CD4-positive, alpha-beta T cell treated with Interleukin-10 for 1 hour (primary cell): ENCODE measurements at places on chromosomes 5 and 9.

DNA sequence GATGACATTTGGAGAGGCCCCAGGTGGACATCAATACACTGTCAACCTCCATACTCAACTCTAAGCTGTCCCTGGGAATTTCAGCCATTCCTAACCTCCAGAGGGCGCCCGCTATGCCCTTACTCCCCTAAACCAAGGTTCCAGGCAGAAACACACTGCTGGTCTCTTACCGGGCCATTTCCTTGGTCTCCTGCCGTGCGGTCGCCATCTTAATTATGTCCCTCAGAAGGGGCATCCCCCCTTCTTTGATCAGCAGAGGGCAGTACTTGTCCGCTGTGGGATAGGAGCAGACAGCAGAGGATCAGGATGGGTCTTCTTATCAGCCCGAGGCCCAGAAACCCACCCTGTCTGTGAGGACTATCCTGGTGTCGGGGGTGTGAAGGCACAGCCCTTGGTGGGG, 9.3 kb upstream of the ZDHHC12 start:
- peak; percentile 3 for DNase-seq

DNA sequence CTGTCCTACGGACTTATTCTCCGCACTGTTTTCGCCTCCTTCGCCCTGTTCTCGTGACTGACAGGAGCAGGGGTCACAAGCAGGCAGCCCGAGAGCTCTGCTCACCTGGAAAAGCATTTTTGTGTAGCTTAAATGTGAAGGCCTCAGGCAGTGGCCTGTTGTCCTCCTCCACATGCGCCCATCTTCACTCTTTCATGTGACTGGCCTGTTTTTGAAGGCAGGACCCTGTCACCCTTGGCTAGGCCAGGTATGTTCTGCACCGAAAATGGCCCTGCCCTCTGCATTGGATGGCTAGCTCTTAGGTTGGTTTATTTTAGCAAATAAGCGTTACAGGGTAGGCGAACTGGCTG, 614 bp upstream of the CPLANE1 start:
- DNase-seq, result no peak

GRCh38 chr5:15844871-15845270, 334.7 kb downstream of the MARCHF11 start:
- DNase-seq, result no peak

- DNase-seq, result no peak
Measured at GRCh38 chr9:108053555-108054061, 564.0 kb upstream of the KLF4 start.

- no peak for DNase-seq
Measured at GRCh38 chr5:11222169-11222568, 461.1 kb upstream of the DAP start.
